ENCODE measurements at places on chromosomes 12 and 14.

DNA sequence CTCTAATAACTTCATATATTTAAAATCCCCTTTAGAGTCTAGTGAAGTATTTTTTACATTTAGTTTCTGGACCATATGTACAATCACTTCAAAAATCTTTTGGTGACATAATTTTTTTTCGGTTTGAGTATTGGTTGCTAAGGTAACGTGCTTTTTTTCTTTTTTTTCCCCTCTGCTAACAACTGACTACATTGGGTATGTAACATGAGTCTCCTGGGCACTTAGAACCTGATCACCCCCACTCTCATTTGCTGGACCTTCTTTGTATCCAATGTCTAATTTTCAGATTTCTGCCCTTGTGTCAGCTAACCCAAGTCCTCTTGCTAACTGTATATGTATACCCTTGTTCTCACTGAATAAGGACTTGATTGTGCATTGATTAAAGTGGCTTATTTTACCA, 592.9 kb upstream of the FLRT2 start:
- no peak for DNase-seq

DNA sequence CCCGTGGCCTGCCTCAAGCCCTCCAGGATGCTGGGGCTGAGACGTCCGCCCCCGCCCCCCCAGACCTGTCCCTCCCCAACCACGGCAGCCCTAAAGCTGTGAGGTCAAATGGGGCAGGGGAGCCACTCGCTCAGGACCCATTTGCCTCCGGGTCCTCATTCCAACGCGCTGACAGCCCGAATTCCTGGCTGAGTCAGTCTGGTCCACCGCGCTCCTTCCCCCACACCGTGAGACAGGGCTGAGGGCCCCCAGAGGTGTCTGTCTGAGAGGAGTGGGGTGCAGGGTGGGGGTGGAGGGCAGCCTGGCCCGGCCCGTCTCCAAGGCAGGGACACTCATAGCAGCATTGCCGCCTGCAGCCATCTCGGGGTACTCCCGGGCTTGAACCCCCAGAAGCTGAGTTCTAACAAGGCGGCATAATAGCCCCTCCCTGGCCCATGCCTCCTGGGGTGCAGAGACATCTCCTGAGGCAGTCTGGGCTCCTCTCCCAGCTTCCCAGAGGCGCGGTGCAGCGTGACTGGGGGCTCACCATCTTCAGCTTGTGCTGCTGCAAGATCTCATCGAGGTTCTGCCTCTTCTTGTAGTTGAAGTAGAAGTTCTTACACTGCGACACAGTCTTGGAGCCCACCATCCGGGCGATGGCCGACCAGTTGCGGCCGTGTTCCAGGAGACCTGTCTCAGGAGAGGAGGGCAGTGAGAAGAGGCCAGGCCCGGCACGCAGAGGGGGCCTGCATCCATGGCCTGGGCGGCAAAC, 90.5 kb downstream of the RFLNA start:
- no peak for DNase-seq

DNA sequence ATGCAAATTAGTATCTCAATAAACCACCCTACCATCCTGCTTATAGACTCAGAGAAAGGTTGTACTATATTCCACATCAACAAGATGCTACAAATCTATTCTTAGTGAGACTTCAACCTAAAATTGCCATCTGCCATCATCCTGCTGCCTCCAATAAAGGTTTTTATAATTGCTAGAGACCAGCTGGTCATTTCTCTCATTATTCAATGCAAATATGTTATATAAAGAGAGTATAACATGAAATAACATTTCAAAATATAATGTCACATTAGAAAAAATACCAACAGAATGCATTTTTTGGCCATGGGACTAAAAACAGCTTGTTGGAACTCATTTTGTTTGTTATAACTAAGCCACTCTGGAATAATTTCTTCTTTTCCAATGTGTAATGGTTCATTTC, 247.3 kb downstream of the LRIG3 start:
- DNase-seq: no peak

DNA sequence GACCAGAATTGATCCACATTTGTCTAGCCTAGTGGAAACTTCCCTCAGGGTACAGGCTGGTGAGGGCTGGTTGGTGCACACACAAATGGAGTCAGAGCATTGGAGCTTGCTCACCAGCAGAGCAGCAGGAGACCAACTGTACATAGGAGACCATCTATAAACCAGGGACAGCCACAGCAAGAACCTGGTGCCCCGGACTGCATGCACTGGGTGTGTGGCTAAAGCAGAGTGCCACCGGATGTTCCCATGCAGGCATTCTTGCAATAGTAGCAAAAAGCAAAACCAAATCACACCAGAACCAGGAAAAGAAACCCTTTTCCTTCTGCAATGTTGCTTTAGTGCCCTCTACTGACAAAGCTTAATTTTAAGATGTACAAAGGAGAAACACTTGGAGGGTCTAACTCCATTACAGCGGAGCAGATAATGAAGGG, 136.4 kb downstream of the MDGA2 start:
- DNase-seq: no peak

DNA sequence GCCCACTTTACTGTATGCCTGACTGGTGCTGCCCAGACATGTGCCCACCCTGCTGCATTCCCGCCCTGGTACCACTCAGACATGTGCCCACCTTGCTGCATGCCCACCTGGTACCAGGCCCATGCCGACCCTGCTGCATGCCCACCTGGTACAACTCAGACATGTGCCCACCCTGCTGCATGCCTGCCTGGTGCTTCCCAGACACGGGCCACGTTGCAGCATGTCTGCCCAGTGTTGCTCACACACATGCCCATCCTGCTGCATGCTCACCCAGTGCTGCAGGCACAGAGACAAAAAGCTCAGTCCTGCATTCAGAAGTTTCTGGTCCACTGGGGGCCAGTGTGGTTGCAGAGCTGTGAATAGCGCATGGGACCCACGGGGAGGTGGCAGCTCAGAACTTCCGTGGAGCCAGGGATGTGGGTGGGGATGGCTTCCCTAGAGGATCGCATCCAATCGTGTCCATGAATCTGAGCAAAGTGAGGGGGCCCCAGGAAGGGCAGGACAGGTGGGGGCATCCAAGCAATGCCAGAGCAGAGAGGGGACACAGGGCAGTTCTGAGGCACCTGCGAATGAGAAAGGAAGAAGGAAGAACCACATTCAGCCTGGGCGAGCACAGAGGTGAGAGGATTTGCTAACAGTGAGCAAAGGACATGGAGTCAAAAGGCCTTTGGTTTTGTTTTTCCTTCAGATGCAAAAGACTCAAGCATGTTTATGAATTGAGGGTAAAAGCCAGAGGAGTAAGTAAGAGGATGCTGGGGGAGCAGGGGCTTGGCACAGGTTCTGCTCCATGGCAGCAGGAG, 175.9 kb upstream of the C14orf180 start:
- DNase-seq: no peak

- DNase-seq: no peak
Observed at GRCh38 chr12:64992641-64993040, 128.5 kb downstream of the WIF1 start.

DNA sequence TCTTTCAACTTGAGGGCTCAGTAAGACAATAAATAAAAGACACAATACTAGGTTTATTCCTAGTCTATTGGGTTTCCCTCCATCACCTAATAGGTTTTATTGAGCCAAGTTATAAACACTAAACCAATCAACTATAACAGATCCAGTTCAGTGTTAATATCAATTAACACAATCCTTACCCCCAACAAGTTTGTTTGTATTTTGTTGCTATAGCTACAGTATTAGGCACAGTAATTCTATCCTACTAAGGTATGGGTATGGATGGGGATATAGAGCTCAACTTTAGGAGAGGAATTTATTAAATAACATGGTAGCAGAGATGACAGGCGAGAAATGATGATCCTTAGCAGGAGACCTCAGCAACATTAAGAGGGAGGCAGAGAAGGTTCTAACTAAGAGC, 13.3 kb downstream of the PPP4R3A start:
- DNase-seq: peak; percentile 10

- DNase-seq: no peak
Observed at GRCh38 chr14:37695866-37696265, 100.4 kb downstream of the TTC6 start.

- no peak for DNase-seq
Observed at GRCh38 chr12:58095002-58095401, 153.6 kb downstream of the ATP23 start.

- no peak for DNase-seq
Observed at GRCh38 chr14:77097006-77097699, 905 bp upstream of the CIPC start.

DNA sequence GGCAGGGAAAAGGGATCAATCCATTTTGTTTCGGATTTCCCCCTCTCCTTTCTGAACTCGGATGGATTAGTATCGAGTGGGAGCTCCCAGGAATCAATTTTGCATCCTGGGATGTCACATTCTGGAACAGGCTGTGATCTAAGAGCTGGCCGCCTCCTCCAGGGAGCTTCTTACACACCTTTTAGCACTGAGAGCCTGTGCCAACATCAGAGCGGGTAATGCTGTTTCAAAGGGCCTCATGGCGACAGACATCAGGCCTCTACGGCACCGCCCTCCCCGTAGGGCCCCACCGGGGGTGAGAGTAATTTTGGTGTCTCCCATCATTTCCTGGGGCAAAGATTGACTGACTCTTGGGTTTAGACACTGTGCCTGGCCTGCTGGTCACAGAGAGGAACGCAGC, 2.7 kb downstream of the GALNT9 start:
- no peak for DNase-seq

- no peak for DNase-seq
Observed at GRCh38 chr12:81968421-81968820, 209.3 kb upstream of the PPFIA2 start.

DNA sequence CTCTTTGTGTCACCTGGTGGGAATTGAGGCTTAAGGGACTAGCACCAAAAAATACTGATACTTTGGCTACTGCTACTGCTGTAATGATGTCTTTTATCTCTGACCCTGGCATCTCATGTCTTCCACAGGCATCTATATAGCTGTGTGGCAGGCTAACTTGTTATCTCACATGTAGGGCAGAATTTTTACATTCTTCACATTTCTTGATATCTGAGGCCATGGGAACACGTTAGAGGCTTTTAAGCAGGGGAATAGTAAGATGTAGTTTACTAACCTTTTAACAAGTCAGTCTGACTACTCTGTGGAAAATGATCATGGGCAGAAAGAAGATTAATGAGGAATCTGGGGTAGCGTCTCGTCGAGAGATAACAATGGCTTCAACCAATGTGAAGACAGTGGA, 498.4 kb downstream of the PCNX1 start:
- no peak for DNase-seq

DNA sequence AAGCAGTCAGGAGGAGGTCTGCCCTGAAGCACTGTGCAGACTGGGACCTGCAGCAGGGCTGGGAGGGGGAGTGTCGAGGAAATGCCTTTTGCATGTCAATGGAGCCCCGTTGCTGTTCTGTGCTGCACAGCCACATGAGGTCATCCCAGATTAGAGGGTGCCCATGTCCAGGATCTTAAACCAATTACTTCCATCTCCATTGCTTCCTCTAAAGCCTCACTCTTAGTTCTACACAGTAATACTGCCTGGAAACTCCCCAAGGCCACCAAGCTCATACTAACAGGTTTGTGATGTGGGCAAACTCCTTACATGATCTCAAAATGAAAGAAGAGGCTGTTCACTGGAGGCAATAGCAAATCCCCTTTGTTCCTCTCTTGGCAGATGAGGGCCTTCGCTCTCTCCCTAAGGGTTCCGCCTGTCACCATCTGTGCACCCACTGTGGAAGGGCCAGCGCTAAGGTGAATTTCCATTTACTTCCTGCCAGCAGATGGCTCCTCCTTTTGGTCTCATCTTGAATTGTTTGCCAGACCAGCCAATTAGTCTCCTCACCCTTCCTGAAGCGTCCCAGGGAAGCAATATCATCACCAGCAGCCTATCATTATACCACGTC, 35.4 kb upstream of the LTA4H start:
- DNase-seq: no peak

GRCh38 chr14:42504433-42504832, 897.8 kb downstream of the LRFN5 start:
- no peak for DNase-seq

- peak; percentile 71 for DNase-seq
Observed at GRCh38 chr12:123389560-123390351, 5.8 kb downstream of the KMT5A start.

DNA sequence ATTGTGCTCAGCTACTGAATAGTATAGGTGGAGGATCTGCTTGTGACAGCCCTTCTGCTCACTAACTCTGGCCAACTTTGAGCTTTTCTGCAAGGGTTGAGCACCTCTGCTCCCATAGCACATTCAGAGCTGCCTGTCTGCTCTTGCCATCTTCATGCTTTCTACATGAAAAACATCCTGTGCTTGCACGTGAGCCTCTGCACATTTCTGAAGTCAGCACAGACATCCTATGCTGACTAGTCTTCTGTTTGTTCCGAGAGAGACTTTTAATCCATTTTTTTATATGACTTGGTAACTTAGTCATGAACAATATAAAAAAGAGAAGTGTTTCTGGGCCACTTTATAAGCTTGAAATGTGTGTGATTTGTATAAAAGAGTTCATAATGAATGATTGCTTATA, 969.3 kb downstream of the TMTC2 start:
- DNase-seq: no peak

DNA sequence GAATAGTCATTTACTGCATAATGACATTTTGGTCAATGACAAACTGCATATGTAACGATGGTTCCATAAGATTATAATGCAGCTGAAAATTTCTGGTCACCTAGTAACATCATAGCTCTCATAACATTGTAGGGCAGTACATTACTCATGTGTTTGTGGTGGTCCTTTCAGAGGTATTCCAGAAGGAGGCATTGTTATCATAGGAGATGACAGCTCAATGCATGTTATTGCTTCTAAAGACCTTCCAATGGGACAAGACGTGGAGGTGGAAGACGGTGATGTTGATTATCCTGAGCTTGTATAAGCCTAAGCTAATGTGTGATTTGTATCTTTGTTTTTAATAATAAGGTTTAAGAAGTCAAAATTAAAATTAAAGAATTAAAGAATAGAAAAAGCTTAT, 43.8 kb upstream of the TSPAN11 start:
- no peak for DNase-seq

DNA sequence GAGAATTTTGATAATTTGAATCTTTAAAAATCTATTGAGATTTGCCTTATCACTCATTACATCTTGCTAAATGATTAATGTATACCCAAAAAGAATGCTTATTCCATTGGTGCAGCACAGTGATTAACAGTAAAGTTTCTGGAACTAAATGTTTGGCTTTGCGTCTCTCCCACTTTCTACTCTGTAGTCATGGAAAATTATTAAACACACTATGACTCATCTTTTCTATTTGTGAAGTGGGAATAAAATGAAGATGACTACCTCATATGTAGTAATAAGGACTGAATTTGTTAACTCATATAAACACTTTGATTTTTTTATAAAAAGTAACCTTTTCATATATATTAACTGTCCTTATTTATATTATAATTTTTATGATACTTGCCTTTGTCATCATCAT, 118.1 kb downstream of the RERGL start:
- no peak for DNase-seq

- no peak for DNase-seq
Observed at GRCh38 chr14:101838476-101838875, 77.0 kb downstream of the PPP2R5C start.

GRCh38 chr12:8081251-8081920, 688 bp upstream of the NECAP1 start:
- DNase-seq: no peak

Data from HuH-7.5 (cell line).